ENCODE measurements at places on chromosomes 3 and 15.

- no peak for DNase-seq
These were observed 10.8 kb downstream of the ESYT3 start for GRCh38 chr3:138445236-138445635.

GRCh38 chr3:19220311-19220710 lies 72.0 kb downstream of the KCNH8 start:
- DNase-seq, result no peak

- peak; percentile 9 for DNase-seq
These were observed 3.4 kb downstream of the CIB2 start for GRCh38 chr15:78127882-78128281.

- DNase-seq, result peak; percentile 52
These were observed 639 bp downstream of the MKRN3 start for GRCh38 chr15:23566071-23566554.

- no peak for DNase-seq
These were observed 221.1 kb upstream of the P2RY1 start for GRCh38 chr3:152613851-152614250.

DNA sequence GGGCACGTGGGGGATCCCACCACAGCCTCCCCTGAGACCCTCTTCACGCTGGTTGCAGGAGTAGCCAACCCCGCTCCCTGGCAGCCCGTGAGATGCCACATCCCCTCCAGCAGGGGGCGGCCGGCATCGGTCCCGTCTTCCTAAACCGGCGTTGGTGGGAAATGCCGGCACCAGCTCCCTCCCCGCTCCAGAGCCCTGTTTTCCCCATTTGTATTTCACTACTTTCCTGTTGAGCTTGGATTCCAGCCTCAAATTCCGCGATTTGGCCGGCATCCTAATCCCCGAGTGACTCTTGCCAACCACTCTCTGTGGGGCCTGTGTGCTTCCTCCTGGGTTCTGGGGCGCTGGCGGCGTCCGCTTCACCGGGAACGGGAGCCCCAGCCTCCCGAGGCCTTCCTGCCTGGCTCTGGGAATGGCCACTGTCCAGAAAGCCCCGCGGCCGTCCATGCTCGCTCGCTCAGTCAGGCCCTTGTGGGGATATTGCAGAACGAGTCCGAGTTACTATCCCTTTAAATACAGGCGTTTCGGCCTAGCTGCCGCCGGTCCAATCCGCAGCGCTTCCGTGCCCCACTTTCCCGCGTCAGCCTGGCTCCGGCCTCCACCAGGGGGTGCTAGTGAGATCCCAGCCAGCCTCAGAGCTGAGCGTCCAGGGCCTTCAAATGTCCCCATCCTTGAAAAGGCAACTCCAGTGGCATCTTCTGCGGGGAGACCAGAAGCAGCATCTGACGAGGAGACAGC lies 8.1 kb upstream of the ADAMTS17 start:
- DNase-seq, result peak; percentile 0

DNA sequence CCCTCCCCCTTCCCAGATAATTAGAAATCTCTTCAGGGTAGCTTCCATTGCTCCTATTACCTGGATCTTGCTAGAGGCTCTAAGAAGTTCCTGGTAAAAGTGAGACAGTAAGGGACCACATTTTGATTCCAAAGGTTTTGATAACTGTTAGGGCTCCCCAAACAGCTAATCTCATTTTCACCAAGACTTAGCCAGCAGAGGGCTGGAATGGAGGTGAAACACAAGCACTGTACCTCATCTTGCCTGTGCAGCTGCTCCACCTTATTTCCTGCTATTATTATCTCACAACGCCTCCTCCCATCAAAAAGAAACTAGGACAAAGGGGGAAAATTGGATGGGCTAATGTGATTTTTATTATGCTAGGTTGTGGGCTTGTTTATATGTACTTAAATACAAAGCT lies 7.3 kb downstream of the SETD5 start:
- no peak for DNase-seq

DNA sequence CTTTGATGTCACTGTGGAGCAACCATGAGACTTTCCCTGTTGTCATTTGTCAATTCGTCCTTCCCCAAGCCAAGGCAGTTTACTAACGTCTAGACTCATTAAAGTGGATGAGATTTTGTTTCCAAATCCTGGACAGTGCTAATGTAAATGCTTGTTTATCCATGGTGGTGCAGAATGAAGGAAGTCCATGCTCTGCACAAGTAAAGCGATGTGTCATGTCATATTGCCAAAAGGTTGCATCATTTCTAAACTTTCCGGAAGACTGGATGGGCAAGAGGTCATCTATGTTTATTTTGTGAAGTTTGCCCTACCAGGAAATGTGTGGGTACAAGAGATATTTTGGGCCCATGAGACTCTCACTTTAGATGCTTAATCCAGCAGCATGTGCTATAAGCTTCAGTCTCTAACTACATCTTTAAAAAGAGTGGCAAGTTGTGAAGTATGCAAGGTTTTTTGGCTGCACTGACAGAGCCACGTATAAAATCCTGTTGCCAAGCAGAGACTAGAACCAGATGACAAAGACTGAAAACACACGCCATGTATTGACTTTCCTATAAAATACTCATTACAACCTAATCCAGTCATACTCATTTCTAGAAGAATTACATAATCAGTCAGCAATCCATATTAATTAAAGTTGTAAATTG lies 72.1 kb upstream of the FNDC3B start:
- peak; percentile 17 for DNase-seq

DNA sequence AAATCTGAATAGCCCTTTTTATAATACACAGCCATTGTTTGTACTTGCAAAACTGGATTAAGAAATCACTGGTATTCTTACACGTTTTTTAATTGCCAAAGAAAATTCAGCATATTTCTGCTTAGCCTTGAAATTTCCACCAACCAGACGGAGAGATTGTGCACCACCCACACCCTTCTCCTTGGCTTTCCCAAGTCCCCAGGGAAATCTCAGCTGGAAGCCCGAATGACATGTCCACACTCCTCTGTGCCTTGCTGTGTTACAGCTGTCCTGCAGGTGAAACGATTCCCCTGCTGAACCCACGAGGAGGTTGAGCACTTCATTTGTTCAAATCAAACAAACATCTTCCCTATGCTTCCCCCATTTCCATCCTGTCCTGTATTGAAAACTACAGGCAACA lies 49.6 kb upstream of the PPARG start:
- no peak for DNase-seq

DNA sequence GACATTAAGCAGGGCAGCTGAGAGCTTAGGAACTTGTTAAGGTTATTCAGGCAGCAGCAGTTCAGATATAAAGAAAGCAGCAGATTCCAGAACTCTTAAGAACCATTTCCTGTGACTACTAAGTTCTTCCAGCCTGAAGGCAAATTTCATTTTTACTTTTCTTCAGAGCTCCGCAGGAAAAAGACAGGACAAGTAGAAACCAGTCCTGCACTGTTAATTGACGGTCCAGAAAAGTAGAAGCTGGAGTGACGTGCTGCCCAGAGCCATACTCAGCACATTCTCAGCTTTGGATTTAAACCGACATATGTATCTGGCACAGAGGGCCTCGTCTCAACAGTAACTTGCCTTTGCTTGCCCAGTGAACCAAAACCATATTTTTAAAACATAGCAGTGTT lies 219.4 kb upstream of the STRIT1 start:
- no peak for DNase-seq

GRCh38 chr15:93245661-93246042 lies 156.6 kb upstream of the RGMA start:
- no peak for DNase-seq

DNA sequence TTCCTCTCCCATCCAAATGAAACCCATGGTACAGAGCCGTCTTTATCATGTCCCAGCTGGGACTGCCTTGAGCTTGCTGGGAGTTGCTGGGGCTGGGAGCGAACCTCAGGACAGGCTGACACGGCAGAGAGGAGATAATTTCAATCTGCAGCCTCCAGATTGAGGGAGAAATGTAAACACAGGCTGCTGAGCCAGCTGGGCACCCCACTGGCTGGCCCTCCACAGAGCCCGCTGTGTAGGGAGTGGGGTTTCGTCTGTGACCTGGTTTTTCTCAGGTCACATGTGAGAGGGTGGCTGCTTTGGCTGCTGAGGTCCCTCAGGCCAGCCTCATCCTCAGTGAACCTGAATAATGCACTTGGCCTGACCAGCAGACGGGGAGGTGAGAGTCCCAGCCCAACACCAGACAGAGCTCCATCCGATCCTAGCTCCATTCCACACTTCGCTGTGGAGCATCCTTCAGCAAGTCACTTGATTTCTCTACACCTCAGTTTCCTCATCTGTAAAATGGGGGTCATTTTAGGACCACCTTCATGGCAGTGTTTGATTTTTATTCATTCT lies 121.6 kb upstream of the MRPS22 start:
- DNase-seq, result no peak

DNA sequence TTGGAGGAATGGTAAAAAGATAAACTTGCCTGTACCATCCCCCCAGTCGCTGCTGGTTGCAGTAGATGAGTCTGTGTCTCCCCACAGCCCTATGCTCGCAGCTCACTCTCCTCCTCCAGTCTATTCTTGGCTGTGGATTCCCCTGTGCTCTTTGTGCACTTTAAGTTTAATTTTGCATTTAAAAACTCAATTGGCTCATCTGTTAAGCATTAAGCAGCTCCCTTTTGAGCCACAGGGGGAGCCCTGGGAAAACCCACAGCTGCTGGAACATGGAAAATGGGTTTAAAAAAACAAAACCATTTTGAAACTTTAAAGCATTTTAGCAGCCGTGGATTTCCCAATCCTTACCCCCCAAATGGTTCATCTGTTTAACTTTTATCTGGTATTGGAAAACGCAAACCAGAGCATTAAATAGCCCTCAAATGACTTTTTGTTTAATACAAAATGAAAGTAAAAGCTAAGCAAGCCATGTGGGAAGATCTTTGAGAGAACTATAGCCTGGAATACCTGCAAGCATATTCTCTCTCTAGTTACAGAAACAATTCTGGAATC lies 536.9 kb downstream of the ZIC1 start:
- peak; percentile 11 for DNase-seq

GRCh38 chr3:24004171-24004938 lies 59.3 kb downstream of the NR1D2 start:
- DNase-seq, result no peak

- no peak for DNase-seq
These were observed 45.6 kb downstream of the CMC1 start for GRCh38 chr3:28287046-28287445.

GRCh38 chr15:80203361-80203885 lies 48.6 kb downstream of the CTXND1 start:
- no peak for DNase-seq

GRCh38 chr3:112718516-112718915 lies 77.6 kb upstream of the CCDC80 start:
- DNase-seq, result no peak

- no peak for DNase-seq
These were observed 103.7 kb downstream of the SV2B start for GRCh38 chr15:91203619-91204203.

GRCh38 chr3:121592856-121593702 lies at the start of gene FBXO40:
Gene FBXO40 (plus strand): TSS chr3:121593379. CDS start chr3:121620576, 27,197 bp downstream.
- DNase-seq, result peak; percentile 79

DNA sequence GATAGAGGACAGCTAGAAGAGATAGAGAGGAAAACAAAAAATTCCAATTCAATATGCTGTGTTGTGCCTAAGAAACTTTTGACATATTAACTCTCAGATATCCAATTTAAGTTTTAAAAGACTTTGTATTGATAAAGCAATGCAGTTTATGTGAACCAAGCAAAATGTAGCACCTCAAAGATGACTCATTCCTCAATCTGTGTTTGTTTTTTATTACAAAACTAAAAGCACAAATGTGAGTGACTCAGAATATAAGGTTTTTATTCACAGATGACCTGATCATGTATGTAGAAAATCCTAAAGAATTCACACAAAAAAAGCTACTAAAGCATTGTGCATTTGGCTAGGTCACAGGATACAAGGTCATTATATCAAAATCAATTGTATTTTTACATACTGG lies 11.1 kb downstream of the HCLS1 start:
- DNase-seq, result no peak

GRCh38 chr15:74695597-74696397 lies at the start of gene EDC3:
Gene EDC3 (minus strand): TSS chr15:74696024. CDS start chr15:74675124, 20,900 bp downstream.
- DNase-seq, result peak; percentile 59

- DNase-seq, result no peak
These were observed 75.6 kb downstream of the LINGO1 start for GRCh38 chr15:77557144-77557543.

DNA sequence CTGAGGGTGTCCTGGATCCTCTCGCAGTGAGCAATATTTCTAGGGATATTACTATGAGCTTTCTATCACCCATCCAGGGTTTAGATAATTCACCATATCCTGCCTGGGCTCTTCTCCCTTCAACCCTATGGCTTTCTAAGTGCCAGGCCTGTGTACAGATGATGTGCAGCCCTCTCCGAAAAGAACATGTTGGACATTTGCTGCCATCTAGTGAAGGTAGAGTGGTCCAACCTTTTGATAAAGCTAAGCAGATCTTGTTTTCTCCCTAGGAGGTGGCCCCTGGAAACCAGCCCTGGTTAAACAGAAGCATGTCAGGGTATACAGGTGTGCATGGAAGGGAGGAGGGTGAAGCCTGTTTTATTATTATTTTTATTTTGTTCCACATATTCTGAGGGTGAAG lies 27.9 kb upstream of the SCN10A start:
- DNase-seq, result peak; percentile 42

DNA sequence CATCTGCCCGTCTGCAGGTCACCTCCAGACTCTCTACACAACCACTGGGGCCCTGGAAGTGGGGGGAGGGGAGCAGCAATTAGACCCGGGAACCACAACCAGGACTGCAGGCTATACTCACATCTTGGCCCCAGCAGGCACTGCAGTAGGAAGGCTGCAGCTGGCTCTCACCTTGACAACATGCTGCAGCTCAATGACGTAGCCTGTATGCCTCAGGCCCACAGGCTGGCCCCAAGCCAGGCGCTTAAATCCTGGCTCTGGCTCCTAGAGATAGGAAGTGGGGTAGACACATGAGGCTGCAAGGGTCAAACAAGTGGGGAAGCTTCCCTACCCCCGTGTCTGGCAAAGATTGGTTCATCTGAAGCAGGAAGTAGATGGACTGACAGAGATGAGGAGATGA lies 4.6 kb upstream of the QRICH1 start:
- no peak for DNase-seq

GRCh38 chr15:78177447-78177873 lies 28.3 kb downstream of the IDH3A start:
- peak; percentile 9 for DNase-seq

- DNase-seq, result peak; percentile 68
These were observed 2.2 kb downstream of the BMF start for GRCh38 chr15:40106203-40107161.

- no peak for DNase-seq
These were observed 47.4 kb upstream of the HACD2 start for GRCh38 chr3:123632161-123632655.

DNA sequence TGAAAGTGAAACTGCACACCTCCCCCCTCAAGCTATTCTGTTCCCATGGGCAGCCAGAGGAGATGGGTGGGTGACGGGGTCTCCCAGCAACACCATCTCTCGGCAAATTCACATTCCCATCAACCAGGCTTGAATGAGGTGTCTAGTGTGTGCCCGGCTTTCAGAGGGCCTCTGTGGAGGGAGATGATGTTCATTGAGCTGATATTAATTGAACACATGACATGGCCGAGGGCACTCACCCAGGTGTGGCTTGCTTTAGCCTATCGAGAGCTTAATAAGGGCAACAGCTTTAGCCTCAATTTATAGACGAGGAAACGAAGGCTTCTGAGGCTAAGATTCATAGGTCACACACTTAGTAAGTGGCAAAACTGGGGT lies 288.0 kb downstream of the UACA start:
- DNase-seq, result no peak

Data from NCI-H510A treated with DMSO at 0.1 percent for 48 hours (cell line).